B cell (primary cell): ENCODE measurements at places on chromosomes 6 and 20. TPM values are rescaled to one million over a fixed set of nuclear protein-coding genes. Genes with fewer than 3 reads are reported as not detected.
A peak's percentile ranks its signal among the peaks of the same experiment; 100 is the strongest.

GRCh38 chr6:24867104-24867703 lies 68.5 kb upstream of the ARMH2 start:
- no peak for DNase-seq

- peak; percentile 81 for DNase-seq
These were observed 70.6 kb upstream of the F13A1 start for GRCh38 chr6:6390849-6391602.

GRCh38 chr20:49569411-49570115 lies 1.6 kb upstream of the PTGIS start:
- DNase-seq, result no peak

SASH1 gene
- total RNA-seq, result 0.07 and 0.51 TPM in 2 replicates

DNA sequence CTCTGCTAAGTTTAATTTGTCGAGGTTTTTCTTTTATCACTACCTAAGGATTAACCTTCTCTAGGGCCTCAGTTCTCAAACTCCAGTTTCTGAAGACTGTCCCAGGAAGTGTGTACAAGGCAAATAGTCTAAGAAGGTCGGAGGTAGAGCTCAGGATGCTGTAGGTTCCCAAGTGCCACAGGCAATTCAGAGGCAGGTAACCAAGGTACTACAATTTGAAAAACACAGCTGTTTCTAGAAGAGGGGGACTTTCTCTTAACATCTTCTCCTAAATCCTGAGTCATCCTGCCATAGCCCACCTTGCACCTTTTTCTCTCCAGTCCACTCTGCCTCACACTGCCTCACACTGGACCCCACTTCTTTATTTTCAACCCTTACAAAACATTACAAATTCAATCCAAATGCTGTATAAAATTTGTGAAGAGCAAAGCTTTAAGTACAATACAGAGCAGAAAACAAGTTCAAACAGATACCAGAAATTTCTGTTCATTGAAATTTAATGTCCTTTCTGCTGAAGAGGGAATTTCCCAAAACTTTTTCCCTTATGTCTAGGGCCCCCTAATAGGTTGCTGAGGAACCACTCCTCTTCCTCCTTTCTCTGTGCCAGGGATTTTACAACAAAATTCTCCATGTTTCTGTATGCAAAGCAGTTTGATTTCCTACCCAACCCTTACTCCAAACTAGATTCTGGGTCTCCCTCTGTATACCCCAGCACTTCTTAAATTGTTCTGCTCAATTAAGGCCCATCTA lies 43.0 kb downstream of the FRK start:
- no peak for DNase-seq

GRCh38 chr20:53597030-53597482 lies 3.4 kb upstream of the ZNF217 start:
- DNase-seq, result no peak

GRCh38 chr20:32551693-32552092 lies 33.4 kb downstream of the NOL4L start:
- no peak for DNase-seq

- DNase-seq, result no peak
These were observed 379.9 kb upstream of the IRAK1BP1 start for GRCh38 chr6:78487401-78487800.

DNA sequence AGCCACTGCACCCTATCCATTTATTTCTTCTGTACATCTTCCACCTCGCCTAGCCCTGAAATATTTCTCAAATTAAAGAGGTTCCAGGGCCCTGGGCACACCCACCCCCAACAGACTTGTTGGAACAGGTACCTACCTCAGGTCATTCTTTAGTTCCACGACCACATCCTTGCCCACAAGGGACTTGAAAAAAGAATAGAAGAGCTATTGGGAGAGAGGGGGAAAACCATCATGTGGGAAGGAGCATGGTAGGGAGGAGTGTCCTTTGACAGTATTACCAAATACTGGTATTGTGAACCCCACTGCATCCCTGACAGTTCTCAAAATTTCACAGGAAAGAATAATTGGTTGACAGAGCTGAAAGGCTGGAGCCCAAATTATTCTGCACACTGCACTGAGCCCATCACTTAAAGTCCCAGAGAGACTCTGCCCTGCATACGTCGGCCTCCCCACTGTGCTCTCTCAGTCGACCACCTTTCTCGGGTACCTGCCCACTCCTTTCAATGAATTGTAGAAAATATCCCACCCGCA lies 762 bp downstream of the LSM2 start:
- DNase-seq, result no peak

DNA sequence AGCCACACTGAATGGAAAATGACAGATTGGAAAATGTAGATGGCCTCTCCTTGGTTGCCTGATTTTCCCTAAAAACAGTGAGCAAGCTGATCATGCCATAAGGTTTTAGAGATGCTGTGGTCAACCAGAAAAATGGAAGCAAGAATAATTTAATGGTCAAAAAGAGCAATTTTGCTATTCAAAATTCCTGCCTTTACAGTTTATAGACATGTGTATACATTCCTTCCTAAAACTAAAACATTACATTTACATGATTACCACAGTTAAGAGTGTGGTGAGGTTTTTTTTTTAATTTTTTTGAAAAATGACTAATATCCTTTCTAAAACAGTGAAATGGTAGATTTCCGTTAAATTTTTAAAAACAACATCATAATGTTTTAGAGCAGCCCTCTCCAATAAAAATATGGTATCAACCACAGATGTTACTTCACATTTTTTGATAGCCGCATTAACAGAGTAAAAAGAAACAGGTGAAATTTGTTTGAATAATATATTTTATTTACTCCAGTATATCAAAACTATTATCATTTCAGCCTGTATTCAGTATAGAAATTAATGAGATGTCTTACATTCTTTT lies 407.0 kb upstream of the SOX4 start:
- no peak for DNase-seq

GRCh38 chr6:80553071-80553740 lies 446.7 kb downstream of the BCKDHB start:
- no peak for DNase-seq

MLN gene
- not detected in 2 replicates for total RNA-seq

DNA sequence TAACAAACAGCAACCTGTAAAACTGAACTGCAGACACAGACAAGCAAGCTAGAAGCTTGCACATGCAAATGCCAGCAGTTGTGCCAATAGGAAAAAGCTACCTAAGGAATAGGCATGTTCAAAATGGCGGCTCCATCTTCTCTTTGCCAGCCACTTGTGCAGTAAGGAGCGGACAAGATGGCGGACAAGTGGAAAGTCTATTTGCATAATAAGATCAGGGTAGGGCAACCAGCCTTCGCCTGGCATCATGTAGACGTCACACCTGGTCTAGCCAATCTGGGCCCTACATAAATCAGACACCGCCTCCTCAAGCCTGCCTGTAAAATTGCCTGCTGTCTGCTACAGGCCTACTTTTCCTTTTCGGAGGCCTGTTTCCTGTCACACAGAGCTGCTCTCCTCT lies 18.0 kb downstream of the C6orf52 start:
- DNase-seq, result no peak

GRCh38 chr6:148037496-148037895 lies 305.1 kb upstream of the SASH1 start:
- DNase-seq, result no peak
